ENCODE measurements at places on chromosomes 16 and 17.

- no peak for ATAC-seq
These were observed 39.2 kb downstream of the FTO start for GRCh38 chr16:53743149-53743566.

DNA sequence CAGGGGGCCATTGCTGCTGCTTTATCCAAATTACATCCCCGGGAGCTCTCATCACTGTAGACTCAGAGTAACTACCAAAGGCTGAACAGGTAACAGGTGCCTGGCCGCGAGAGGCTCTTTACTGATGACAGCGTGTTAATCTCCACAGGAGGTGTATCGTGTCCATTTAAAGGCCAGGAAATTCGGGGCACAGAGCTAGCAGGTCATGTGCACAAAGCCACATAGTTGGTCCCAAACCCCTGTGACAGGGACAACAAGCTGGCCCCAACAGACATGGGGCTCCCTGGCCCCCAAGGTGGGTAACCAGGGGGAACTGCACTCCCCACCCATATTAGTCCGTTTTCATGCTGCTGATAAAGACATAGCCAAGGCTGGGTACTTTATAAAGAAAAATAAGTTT lies 55.3 kb upstream of the RBFOX3 start:
- ATAC-seq = no peak

DNA sequence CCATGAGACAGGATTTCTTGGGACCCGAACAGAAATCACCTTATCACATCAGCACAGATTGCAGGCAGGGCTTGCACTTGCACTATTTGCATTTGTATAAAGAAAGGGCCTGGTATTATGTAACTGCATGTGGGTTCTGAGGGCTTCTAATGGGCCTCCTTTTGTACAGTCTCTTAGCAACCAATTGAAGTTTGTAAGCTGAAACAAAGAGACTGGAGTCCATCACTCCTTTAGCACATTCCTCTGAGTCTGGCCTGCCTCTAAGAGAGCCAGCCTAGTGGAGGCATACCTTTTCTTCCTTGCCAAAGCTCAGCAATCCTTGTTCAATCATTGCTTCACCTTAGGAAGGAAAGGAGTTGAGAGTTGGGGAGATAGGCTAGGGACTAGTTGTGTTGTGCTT lies 387.1 kb downstream of the XYLT1 start:
- peak; percentile 98 for ATAC-seq

GRCh38 chr17:38358586-38359513 lies 7.2 kb downstream of the SOCS7 start:
- ATAC-seq = peak; percentile 41

DNA sequence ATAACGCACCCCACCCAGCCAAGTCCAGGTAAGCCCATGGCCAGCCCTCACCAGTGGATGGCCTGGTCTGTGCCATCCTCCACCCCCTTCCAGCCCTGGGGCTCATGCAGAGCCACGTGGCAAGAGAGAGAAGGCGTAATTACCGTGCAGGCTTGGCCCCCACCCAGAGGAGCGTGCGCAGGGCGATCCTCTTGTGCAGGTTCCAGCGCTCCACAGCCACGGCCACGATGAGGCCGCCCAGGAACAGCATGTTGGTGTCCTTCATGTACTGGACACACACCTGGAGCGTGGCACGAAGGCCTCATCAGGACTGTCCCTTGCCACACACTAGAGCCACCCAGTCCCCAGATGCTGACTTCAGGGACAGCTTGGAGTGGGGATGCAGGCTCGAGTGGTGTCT lies 6.7 kb downstream of the SLC13A5 start:
- no peak for ATAC-seq

GRCh38 chr16:60371591-60371990 lies 1637.5 kb upstream of the GOT2 start:
- ATAC-seq = no peak

DNA sequence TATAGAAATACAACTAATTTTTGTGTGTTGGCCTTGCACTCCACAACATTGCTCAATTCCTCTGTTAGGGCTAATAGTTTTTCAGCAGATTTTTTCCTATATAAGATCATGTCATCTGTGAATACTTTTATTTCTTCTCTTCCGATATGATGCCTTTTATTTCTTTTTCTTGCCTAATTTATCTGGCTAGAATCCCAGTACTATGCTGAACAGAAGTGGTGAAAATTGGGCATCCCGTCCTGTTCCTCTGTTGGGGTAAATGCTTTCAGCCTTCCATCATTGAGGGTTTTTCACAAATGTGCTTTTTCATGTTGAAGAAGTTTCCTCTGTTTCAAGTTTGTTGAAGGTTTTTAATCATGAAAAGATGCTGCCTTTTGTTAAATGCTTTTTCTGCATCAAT lies 22.7 kb upstream of the TNFRSF13B start:
- ATAC-seq = no peak

DNA sequence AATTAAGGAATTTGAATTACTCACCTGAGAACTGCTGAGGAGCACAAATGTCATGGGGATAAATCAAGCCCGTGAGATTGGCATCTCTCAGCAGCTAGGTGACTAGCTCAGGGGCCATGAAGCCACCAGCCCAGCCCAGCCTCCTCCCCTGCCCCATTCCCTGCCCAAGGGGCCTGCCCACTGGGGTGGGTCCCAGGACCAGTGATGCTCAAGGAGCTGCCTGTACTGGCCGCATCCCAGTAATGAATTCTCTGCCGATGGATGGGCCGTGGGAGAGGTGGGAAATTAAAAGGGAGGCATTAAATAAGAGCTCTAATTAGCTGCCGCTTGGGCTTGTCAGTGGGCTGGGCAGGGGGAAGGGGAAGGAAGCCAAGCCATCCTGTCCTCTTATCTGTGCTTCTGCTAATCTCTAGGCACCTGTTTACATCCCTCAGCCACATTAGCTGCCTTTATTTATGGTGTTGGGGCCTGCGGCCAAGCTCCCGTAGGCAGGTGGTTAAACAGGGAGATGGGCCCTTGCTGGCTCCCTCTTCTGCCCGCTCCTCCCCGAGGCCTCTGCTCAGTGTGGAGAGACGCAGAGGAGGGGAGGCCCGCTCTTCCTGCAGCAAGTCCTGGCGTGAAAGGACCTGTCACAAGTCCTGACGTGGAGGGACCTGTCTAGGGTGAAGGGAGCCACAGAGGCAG lies 48.8 kb downstream of the PIPOX start:
- no peak for ATAC-seq

GRCh38 chr16:70529051-70529777 lies 5.6 kb downstream of the SF3B3 start:
- ATAC-seq = no peak

Measured in motor neuron (in vitro differentiated cells).